ENCODE measurements at places on chromosomes 7 and 10. TPM values are rescaled to one million over a fixed set of nuclear protein-coding genes. Genes with fewer than 3 reads are reported as not detected.

Gene CCDC146
- 25.1 TPM for total RNA-seq

Gene COL28A1
- total RNA-seq: 3.2 TPM

Gene NODAL
- not detected for total RNA-seq

Gene ZPBP
- total RNA-seq: not detected

Gene SPDYE5
- not detected for total RNA-seq

Gene RNLS
- total RNA-seq: 9.4 TPM

Gene GPR26
- total RNA-seq: not detected

Gene OR2A42
- 1.3 TPM for total RNA-seq

Gene ARHGAP19
- 9.0 TPM for total RNA-seq

GRCh38 chr10:63883861-63884260 lies 362.7 kb downstream of the REEP3 start:
- no peak for DNase-seq

DNA sequence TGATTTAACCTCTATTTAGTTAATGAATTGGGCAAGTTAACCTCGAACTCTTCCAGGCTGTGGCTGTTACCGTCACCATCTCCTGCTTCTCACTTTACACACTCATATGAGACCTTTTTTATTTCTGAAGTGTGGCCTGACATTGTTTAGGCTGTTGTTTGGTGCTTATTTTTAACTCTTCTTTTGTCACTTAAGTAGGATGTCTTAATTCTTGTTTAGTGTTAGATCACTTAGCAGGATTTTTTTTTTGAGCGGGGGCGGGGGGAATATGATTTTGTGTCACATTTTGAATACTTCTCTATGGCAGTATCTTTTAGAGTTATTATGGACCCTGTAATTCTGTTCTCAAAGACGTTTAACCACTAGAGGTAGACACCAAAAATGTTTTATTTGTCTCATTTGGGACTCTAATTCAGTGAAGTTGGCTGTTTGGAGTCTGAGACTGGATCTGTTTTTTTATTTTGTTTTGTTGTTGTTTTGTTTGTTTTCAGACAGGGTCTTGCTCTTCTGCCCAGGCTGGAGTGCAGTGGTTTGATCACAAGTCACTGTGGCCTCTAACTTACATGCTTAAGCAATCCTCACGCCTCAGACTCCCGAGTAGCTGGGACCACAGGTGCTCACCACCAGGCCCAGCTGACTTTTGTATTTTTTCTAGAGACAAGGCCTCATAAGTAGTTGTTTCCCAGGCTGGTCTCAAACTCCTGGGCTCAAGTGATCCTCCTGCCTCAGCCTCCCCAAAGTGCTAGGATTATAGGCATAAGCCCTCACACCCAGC lies 73.5 kb downstream of the CUX1 start:
- no peak for DNase-seq

GRCh38 chr10:115981081-115981480 lies 291.9 kb downstream of the GFRA1 start:
- DNase-seq: no peak

GRCh38 chr10:2202401-2202800 lies 465.1 kb upstream of the ADARB2 start:
- no peak for DNase-seq

DNA sequence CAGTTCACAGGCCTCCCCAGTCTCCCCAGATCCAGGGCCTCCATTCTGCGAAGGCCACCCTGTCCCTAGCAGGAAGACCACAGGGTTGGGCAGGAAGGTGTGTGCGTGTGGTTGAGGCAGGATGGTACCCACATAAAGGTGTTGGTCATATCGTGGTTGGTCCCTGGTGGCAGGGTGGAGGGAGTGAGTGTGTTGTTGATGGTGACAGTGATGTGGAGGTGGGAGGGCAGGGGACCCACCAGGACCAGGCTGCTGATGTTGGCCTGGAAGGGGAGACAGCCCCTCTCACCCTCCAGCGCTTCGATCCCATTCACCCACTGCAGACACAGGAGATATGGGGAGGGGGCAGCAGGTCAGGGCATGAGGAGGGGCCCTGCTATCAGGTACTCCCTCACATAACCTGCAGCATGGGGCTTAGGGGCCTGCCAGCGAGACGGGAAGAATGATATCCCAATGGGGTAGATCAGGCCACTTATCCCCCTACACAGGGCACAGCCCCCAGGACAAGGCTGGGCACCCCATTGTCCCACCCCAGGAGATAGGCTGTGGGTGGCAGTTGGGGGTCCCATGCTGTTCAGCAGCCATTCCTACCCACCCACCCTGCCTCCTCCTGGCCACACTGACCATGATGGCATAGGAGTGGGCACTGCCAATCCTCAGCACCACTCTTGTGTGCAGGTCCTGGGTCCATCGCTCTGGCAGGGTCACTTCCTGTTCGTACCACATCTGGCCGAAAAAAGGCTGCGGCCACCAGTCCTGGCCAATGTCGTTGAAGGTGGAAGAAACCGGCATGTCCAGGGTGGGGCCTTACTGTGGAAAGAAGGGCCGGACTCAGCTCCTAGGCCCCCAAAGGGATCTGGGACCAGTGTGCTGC lies 69.0 kb upstream of the ZNF479 start:
- DNase-seq: no peak

DNA sequence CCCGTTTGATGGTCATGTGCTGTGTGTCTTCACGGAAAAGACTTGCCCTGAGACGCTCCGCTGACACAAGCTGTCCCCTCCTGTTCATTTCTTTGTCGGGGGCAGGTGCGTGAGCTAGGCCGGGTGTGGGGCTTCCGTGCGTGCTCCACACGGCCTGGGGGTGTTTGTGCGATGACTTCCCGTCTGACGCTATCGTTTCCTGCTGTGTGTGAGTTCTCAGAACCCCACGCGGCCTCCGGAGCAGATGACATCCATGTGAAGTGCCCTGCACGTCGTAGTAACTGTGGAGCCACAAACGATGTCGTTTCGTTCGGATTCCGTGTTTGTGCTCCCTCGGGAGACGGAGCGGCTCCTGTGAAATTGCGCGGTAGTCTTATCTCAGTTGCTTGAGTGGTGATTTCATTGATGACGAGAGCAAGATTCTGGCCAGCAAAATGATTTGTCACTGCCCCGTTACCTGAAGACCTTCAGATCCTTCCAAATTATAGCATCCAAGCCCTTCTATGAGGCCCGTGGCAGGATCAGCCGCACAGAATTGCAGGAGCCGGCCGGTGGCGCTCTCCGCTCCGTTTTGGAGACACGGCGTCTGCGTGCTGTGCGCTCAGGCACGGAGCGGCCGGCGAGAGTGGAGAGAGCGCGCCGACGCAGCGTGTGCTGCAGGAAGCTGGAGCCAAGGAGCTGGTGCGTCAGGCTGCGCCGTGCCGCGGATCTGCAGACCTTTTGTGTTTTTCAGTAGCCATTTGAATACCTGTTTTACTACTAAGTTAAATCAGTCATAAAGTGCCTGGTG lies 94.9 kb downstream of the NKX6-2 start:
- peak; percentile 64 for DNase-seq

DNA sequence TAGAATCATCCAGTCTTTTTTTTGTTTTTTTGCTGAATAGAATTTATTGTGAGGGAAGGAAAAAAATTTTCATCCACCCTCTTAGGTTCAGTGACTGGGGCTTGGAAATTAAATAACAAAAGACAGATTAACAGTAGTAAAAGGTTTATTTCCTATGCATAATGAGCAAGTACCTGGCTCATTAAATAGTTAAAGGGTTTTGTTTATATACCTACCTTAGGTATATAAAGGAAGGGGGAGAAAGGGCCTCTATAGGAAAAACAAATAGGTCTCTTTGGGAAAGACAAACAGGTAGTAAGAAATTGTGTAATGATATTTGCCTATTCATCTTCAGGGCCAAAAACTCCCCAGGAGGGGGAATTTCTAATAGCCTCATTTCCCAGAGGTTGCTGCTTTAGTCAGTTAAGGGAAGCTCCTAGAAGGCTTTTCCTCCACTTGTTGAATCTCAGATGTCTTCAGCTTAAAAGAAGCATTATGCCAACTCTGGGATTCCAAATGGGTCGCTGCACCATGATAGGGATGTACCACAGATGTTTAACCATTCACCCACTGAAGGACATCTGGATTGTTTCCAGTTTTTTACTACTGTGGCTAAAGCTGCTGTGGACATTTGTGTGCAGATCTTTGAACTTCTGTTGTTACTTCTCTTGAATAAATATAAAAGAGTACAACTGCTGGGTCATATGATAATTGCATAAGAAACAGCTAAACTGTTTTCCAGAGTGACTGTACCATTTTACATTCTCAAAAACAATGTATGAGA lies 11.3 kb downstream of the ACADSB start:
- no peak for DNase-seq

GRCh38 chr7:28358423-28358868 lies 53.9 kb upstream of the CREB5 start:
- DNase-seq: no peak

DNA sequence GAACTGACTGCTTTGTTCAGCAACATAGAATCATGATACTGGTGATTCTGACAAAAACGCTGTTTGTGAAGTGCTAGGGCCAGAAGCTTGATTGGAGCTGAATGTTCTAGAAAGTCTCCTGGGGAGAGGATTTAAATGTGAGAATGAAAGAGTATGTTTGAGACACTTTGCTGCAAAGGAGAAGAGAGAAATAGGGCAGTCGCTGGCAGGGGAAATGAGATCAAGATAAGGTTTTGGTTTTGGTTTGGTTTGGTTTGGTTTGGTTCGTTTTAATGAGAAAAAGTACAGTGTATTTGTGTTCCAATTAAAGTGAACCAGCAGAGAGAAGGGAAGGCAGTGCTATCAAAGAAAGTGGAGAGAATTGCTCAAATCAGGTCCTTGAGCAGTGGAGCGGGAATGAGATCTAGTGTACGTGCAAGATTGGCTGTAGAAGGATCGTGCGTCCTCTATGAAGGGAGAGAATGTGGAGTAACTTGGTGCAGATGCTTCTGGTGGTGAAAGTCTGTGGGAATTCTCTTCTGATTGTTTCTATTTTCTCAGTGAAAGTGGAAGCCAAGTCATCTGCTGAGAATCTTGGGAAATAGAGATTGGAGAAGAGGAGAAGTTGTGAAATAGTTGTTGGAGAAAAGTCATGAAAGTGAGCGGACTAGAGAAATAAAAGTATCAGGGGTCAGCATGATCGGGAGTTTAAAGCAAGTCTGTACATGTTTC lies 270.5 kb downstream of the CCDC3 start:
- DNase-seq: no peak

DNA sequence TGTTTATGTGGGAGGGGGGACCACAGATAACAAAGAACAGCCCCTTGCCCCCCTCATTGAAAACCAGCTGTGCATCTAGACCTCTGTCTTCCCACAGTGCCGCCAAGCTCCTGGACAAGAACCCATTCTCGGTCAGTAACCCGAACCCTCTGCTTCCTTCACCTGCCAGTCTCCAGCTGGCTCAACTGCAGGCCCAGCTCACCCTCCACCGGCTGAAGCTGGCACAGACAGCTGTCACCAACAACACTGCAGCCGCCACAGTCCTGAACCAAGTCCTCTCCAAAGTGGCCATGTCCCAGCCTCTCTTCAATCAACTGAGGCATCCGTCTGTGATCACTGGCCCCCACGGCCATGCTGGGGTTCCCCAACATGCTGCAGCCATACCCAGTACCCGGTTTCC lies 91.0 kb upstream of the PDCD4 start:
- DNase-seq: no peak

- DNase-seq: no peak
Measured at GRCh38 chr10:129547608-129548007, 80.6 kb downstream of the MGMT start.

DNA sequence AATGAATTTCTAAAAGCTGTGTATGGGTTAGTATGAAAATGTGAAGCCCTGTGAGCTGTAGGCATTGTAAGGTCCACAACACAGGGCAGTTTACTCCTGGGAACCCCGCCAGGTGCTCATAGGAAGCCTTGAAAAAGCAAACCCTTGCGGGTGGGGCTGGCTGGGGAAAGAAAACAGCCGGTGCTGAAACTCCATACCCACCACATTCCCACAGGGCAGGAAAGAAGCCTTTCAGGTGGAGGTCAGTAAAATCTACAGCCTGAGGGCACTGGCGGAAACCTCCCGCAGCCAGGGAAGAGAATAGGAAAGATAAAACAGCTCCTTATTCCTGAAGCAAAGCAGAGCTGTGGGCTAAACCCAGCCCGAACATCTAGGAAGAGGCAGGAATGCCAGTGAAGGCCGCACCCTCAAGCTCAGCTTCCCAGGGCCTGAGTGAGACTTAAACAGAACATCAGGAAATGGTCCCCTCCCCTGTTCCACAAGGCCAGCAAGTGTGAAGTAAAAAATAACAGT lies 34.7 kb downstream of the PODXL start:
- no peak for DNase-seq

DNA sequence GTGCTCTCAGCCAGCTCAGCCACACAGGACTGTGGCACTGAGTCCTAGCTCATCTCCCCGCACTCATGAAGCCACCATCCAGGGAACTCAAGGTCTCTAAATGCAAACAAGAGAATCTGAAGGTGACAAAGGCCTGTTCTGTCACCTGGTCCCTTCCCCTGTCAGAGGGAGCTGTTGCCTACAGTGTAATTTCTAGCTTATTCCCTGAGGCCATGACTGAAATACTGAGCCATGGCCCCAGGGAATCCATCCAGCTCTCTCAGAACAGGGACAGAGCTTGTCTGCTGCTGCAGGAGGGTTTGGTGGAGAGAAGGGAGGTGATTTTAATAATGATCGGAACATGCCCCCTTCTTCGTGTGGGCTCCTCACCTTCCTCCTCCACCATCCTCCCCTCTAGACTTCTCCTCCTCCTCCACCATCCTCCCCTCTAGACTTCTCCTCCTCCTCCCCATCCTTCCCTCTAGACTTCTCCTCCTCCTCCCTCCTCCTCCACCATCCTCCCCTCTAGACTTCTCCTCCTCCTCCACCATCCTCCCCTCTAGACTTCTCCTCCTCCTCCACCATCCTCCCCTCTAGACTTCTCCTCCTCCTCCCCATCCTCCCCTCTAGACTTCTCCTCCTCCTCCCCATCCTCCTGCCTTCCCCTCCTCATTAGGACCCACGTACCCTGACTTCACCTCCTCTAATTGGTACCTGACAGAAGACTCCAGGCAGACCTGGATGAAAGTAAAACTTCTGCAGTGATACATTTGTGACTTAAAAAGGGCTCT lies 338.0 kb upstream of the MKI67 start:
- DNase-seq: no peak

GRCh38 chr10:116589926-116590325 lies 833 bp upstream of the PNLIPRP1 start:
- DNase-seq: no peak

GRCh38 chr10:110056822-110057221 lies 49.0 kb downstream of the ADD3 start:
- no peak for DNase-seq
